ENCODE measurements at places on chromosomes 5 and 9.
A peak's percentile ranks its signal among the peaks of the same experiment; 100 is the strongest.

DNA sequence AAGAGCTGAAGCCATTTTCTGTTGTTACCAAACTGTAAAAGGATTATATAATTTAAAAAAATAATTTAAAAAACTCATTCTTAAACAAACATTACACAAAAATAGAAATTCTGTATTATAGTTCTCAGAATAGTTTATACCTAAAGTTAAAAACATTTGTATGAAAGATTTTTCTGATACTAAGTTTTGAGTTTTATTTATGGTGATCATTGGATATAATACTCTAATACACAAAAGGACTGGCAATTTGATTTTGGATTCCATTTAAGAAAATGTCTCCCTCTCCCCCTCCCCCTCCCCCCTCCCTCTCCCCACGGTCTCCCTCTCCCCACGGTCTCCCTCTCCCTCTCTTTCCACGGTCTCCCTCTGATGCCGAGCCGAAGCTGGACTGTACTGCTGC, 37.7 kb upstream of the PDCL start:
- no peak for DNase-seq

- DNase-seq = no peak
These were observed 135.7 kb downstream of the CACNA1B start for GRCh38 chr9:138013273-138013672.

DNA sequence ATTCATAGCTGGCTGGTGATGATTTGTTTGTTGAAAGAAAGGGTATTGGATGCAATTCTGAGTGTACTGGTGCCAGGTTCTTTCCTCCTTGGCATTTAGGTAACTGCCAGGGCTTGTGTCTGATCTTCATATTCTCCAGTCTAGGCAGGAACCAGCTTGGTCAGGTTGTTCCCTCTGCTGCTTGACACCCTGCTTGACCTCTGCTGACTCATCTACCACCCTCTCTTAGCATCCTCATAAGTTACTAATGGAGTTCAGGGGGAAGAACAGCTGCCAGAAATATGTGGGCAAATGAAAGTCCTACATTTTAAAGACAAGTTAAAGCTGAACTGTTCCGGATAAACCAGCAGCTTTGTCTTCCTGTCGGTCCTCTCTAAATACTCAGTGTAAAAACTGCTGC, 116.1 kb upstream of the TNC start:
- DNase-seq = no peak

DNA sequence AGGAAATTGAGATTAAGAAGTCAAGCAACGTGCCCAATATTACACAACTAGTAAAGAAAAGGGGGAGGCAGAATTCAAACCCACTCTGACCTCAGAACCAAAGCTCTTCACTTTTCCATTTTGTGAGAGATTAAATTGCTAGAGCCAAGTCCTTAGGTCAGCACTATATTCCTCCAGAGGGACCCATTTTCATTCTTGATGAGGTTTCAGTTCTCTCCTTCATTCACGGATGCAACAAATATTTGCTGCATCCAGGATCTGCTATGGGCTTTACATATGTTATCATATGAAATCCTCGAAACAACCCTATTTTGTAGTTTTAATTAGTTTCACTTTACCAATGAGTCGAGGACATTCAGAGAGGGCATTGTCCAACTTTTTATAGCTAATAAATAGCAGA, 239.2 kb downstream of the EFNA5 start:
- DNase-seq = no peak

DNA sequence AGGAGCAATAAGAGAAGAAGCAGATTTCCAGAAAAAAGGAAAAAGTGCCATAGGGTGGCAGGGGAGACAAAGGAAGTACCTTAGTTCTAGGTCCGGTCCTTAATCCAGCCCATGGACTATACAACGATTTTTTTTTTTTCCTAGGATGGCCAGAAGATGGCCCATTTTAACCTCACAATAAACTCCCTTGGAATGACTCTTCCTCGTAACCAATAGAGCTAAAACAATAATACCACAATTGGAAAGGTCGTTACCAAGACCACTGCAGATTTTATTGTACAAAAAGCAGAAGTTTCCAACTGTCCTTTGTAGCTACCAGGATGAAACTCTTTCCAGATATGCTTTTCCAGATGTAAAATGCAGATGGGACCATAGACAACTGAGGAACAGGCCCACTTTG, 34.4 kb upstream of the SSBP2 start:
- DNase-seq = no peak

DNA sequence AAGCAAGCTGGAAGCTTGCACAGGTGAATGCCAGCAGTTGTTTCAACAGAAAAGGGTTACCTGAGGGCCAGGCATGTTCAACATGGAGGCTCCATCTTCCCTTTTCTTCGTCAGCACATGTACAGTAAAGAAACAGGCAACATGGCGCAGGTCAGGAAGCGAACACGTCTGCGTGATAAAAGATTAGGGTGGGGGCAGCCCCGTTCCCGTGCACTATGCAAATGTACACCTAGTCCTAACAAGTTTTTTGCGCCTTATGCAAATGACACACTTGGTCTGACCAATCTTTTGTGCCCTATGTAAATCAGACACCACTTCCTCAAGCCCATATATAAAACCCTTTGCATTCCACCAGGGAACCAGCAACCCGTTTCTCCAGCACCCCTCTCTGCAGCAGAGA, 452.1 kb upstream of the PTPRD start:
- DNase-seq = no peak

DNA sequence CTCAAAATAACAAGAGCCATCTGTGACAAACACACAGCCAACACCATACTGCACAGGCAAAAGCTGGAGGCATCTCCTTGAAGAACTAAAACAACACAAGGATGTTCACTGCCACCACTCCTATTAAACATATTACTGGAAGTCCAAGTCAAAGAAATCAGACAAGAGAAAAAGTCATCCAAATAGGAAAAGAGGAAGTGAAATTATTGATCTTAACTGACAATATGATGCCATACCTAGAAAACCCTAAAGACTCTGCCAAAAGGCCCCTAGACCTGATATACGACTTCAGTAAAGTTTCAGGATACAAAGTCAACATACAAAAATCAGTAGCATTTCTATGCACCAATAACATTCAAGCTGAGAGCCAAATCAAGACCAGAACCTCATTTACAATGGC, 30.0 kb upstream of the MACIR start:
- no peak for DNase-seq

DNA sequence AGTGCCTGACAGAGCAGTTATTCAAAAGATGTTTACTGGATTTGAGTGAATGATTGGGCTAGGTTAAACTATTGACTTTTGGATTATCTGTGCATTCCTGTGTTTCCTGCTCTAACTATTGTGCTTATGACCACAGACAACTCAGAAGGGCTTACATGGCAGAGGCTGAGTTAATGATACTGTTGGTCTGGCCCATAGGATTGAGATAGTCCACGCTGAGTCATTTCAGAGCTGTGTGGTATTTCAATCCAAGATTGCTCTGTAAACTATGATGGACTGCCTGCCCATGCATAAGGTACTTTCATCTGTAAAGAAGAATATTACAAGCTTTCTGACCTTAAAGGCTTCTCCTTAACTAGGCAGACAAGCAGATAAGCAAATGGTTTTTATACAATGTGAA, 49.1 kb upstream of the SLIT3 start:
- DNase-seq = no peak

DNA sequence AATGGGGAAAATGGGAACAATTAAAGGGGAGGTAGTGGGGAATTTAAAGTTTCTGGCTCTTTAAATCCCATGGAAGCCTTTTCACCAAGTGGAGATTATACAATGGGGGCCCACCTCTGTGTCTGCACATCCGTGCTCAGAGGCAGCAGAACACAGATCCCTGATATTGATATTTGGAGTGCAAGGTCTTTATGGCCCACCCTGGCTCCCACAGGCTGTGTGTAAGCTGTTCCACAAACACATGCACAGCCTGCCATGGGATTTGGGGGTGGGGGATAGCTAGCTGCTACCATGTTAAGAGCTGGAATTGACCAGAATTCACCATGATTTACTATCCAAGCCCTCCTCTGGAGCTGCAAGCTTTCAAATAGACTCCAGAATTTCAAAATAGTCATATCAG, 55.9 kb downstream of the RASGEF1C start:
- no peak for DNase-seq

GRCh38 chr5:138064526-138064925, 19.3 kb upstream of the WNT8A start:
- DNase-seq = no peak

DNA sequence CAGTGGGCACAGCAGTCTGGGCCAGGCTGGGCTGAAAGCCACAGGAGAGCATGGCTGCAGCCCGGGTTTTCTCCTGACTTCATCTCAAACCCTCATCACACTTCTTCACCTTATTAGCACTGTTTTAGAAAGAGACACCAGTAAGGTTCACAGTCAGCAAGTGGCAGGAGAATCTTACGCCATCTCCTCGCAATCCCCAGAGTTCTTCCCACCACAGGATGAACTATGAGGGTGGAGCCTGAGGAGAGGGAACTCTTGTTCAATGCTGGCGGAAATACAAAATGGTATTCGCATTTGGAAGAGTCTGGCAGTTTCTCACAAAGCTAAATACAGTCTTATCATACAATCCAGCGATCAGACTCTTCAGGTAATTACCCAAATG, 14.7 kb downstream of the BICD2 start:
- no peak for DNase-seq

- no peak for DNase-seq
These were observed 317.9 kb upstream of the MPDZ start for GRCh38 chr9:13597427-13597826.

- DNase-seq = peak; percentile 1
These were observed 283.3 kb downstream of the TMEM167A start for GRCh38 chr5:82793808-82794419.

- no peak for DNase-seq
These were observed 21.9 kb downstream of the CSF2 start for GRCh38 chr5:132095424-132095972.
